ENCODE measurements at places on chromosomes 6 and 20. TPM values are rescaled to one million over a fixed set of nuclear protein-coding genes. Genes with fewer than 3 reads are reported as not detected.

The WFDC12 gene
- total RNA-seq, result not detected

DNA sequence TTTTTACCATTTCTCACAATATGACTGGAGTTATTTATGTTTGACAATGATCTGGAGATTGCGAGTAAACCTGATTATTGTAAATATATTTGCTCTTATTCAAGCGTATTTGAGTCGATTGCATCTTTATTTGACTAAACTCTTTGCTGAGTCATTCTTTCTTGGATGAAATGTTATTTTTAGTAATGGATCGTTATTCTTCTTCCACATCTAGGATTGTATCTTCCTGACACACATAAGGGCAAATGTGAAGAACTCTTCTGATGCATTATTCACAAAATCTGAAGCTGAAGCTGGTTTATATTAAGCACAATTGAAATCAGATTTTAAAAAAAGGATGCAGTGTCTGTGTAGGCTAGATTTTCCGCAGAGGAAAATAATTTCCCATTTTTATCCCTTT is 68.2 kb downstream of the SEL1L2 start:
- no peak for DNase-seq
- no peak overlapping the region for H3K27ac ChIP-seq
- no peak overlapping the region for H3K4me3 ChIP-seq
- H3K36me3 ChIP-seq, result no peaks in the 10 kb centered on the region
- no peaks in the 10 kb centered on the region for H3K4me1 ChIP-seq
- no peaks in the 10 kb centered on the region for H3K27me3 ChIP-seq

GRCh38 chr6:31531771-31532643 is 3.2 kb downstream of the MCCD1 start:
- no peak for DNase-seq
- no peak overlapping the region for H3K27ac ChIP-seq
- peaks cover 8% of the 10 kb centered on the region for H3K36me3 ChIP-seq
- H3K4me3 ChIP-seq, result no peak overlapping the region
- peaks cover 3% of the 10 kb centered on the region for H3K4me1 ChIP-seq

The MUC21 gene
- total RNA-seq, result not detected

GRCh38 chr6:114218437-114219340 is 124.1 kb downstream of the HS3ST5 start:
- H3K4me1 ChIP-seq, result peaks cover 15% of the 10 kb centered on the region
- no peak overlapping the region for H3K27ac ChIP-seq
- H3K36me3 ChIP-seq, result no peaks in the 10 kb centered on the region

DNA sequence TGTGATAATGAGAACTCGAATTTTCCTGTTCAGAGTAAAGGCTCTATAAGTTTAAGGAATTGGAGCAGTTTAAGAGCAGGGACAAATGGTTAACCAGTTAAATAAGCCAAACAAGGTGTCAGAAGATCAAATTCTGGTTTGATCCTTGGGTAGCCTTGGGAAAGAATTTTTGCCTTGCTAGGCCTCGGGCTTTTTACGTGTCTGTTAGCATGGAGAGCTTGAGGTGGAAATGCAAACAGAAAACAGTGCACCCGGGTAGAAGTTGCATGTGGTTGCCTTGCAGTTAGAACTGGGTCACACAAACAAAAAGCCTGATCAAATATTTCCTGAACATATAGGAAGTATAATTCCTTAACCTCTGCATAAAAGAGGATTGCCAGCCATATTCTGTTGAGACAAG is 58.3 kb downstream of the RIN2 start:
- H3K27me3 ChIP-seq, result peaks cover under 1% of the 10 kb centered on the region
- peaks cover 16% of the 10 kb centered on the region for H3K4me1 ChIP-seq
- peaks cover 6% of the 10 kb centered on the region for H3K36me3 ChIP-seq
- no peak for DNase-seq
- H3K27ac ChIP-seq, result no peak overlapping the region

- peaks cover 7% of the 10 kb centered on the region for H3K4me1 ChIP-seq
- no peak for DNase-seq
- no peak within 1 kb of the TSS for H3K27ac ChIP-seq
- no peak within 1 kb of the TSS for H3K4me3 ChIP-seq
- H3K27me3 ChIP-seq, result peaks cover 10% of the 10 kb centered on the region
These were observed at the start of gene HLA-DPB1 for GRCh38 chr6:33075568-33076405. TSS of gene HLA-DPB1 (plus strand) at chr6:33075990. CDS start at chr6:33076042, 52 bp downstream.

DNA sequence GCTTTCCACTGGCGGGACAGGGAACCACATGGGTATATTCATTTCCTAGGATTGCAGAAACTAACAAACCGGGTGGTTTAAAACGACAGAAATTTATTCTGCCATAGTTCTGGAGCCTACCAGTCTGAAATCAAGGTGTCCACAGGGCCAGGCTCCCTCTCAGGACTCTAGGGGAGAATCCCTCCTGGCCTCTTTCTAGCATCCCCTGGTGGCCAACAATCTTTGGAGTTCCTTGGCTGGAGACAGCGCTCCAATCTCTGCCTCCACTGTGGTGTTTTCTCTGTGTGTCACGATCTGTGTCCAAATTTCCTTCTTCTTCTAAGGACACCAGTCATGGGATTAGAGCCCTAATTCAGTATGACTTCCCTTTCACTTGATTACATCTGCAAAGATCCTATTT is 95.0 kb downstream of the SCML4 start:
- no peak overlapping the region for H3K4me3 ChIP-seq
- H3K27me3 ChIP-seq, result no peaks in the 10 kb centered on the region

The NMBR gene
- total RNA-seq, result not detected

- H3K27ac ChIP-seq, result no peak overlapping the region
- H3K36me3 ChIP-seq, result no peaks in the 10 kb centered on the region
- DNase-seq, result no peak
- peaks cover 2% of the 10 kb centered on the region for H3K27me3 ChIP-seq
- no peak overlapping the region for H3K4me3 ChIP-seq
These were observed 28.1 kb upstream of the SOX4 start for GRCh38 chr6:21565431-21565830.

The C20orf96 gene
- 61.1 TPM for total RNA-seq

- DNase-seq, result no peak
- peaks cover 16% of the 10 kb centered on the region for H3K27me3 ChIP-seq
- peak overlapping the region; percentile 74 for H3K4me3 ChIP-seq
- H3K27ac ChIP-seq, result peak overlapping the region; percentile 76
These were observed 2.4 kb downstream of the CMTR1 start for GRCh38 chr6:37435373-37435772.

The HLA-DPA1 gene
- 1.0 TPM for total RNA-seq

DNA sequence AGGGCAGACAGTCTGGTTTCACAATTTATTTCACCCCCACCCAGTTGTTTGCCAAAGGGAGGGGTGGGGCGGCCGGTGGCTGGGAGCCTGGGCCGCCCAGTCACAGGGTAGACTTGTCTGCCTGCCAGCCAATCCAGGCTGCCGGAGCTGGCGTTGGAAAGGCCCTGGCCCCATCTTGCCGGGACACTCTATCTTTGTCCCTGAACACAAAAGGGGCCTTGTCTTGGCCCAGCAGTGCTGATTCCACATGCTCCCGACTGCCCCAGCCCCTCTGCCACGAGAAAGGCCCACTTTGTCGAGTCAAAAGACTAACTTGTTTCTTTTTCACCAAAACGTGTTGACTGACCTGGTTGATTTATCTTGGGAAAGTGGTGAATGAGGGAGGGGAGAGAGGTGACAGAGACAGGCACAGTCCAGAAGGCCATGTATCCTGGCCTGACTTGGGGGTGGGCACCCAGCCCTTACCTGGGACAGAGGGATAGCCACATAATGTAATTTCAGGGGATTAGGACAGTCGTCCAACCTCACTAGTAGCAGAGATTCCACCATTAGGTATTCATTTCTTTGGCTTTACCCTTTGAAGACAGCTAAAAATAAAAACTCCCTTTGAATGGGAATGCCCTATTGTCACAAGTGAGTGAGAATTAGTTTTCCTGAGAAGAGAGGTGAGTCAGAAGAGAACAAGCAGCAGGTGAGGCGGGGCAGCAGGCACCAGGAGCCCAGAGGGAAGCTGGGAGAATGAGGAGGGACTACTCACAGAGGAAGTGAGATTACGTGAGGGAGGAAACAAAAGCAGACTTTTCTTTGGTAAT is 67.0 kb upstream of the SIRPA start:
- no peaks in the 10 kb centered on the region for H3K4me1 ChIP-seq
- no peak for DNase-seq
- H3K36me3 ChIP-seq, result peaks cover 5% of the 10 kb centered on the region

DNA sequence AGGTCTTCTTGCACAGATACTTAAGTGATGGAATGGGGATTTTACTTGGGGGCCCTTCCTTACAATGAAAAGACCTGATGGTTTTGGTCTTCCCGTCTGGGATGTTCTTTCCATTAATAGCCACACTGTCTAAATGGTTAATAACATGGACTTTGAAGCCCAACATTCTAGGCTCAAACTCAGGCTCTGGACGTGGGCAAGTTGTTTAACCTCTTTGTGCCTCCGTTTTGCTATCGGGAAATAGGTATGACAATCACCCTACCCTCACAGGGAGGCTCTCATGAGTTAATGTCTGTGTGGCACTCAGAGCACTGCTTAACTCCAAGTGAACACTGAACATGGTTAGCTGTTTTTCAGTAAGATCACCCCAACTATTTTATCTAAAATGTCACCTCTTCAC is 360.7 kb upstream of the FLRT3 start:
- H3K27me3 ChIP-seq, result peaks cover 2% of the 10 kb centered on the region
- H3K27ac ChIP-seq, result no peak overlapping the region
- DNase-seq, result no peak
- no peaks in the 10 kb centered on the region for H3K36me3 ChIP-seq
- no peak overlapping the region for H3K4me3 ChIP-seq

DNA sequence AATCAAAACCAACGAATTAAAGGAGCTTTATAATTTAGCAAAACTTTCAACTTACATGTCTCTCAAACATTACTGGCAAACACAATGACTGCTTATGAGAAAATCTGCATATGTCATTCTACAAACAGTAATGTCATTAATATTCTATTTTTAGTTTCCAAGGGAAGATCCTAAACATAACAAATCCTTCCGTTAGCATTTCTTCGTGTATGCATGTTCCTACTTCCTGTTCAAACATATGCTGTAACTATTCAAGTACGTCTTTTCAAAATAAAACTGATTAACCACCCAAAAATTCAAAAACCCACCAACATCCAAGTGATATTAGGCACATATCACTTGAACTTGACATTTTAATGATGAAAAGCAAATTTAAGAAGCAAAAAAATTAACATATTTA is 131.3 kb downstream of the HACE1 start:
- peaks cover 3% of the 10 kb centered on the region for H3K4me1 ChIP-seq
- no peak for DNase-seq
- no peaks in the 10 kb centered on the region for H3K36me3 ChIP-seq
- H3K27me3 ChIP-seq, result no peaks in the 10 kb centered on the region

- no peak overlapping the region for H3K27ac ChIP-seq
- H3K27me3 ChIP-seq, result peaks cover 2% of the 10 kb centered on the region
- H3K4me3 ChIP-seq, result no peak overlapping the region
- H3K4me1 ChIP-seq, result no peaks in the 10 kb centered on the region
- no peak for DNase-seq
- peaks cover 5% of the 10 kb centered on the region for H3K36me3 ChIP-seq
These were observed 23.6 kb upstream of the THEMIS start for GRCh38 chr6:127924440-127924839.

DNA sequence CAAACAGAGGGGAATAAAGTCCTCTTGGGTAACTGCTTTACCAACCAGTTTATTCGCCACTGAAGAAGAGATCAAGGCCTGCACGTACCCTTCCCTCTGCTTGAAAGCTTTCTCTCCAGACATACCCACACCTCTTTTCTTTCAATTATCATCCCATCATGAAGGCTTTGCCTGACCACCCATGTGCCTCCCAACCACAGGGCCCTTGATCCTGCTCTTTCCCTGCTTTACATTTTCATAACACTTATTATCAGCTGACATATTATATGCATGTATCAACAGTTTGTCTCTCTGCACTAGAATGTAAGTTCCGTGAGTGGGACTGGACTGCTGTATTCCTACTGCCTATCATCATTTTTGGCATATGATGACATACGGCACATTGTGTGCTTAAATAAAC is 20.9 kb upstream of the RPN2 start:
- DNase-seq, result no peak
- H3K4me3 ChIP-seq, result no peak overlapping the region
- H3K36me3 ChIP-seq, result no peaks in the 10 kb centered on the region
- no peak overlapping the region for H3K27ac ChIP-seq
- no peaks in the 10 kb centered on the region for H3K4me1 ChIP-seq
- peaks cover 2% of the 10 kb centered on the region for H3K27me3 ChIP-seq

GRCh38 chr6:136716917-136717715 is 75.2 kb downstream of the MAP3K5 start:
- no peaks in the 10 kb centered on the region for H3K36me3 ChIP-seq
- no peak for DNase-seq
- no peak overlapping the region for H3K4me3 ChIP-seq
- no peak overlapping the region for H3K27ac ChIP-seq
- no peaks in the 10 kb centered on the region for H3K27me3 ChIP-seq
- no peaks in the 10 kb centered on the region for H3K4me1 ChIP-seq

GRCh38 chr20:4069751-4070150 is 54.4 kb upstream of the RNF24 start:
- peaks cover 16% of the 10 kb centered on the region for H3K4me1 ChIP-seq
- no peak overlapping the region for H3K27ac ChIP-seq
- DNase-seq, result no peak
- H3K27me3 ChIP-seq, result peaks cover 3% of the 10 kb centered on the region

GRCh38 chr20:44394702-44395460 is 39.4 kb downstream of the HNF4A start:
- no peaks in the 10 kb centered on the region for H3K27me3 ChIP-seq
- H3K27ac ChIP-seq, result no peak overlapping the region
- H3K36me3 ChIP-seq, result no peaks in the 10 kb centered on the region
- H3K4me3 ChIP-seq, result no peak overlapping the region

DNA sequence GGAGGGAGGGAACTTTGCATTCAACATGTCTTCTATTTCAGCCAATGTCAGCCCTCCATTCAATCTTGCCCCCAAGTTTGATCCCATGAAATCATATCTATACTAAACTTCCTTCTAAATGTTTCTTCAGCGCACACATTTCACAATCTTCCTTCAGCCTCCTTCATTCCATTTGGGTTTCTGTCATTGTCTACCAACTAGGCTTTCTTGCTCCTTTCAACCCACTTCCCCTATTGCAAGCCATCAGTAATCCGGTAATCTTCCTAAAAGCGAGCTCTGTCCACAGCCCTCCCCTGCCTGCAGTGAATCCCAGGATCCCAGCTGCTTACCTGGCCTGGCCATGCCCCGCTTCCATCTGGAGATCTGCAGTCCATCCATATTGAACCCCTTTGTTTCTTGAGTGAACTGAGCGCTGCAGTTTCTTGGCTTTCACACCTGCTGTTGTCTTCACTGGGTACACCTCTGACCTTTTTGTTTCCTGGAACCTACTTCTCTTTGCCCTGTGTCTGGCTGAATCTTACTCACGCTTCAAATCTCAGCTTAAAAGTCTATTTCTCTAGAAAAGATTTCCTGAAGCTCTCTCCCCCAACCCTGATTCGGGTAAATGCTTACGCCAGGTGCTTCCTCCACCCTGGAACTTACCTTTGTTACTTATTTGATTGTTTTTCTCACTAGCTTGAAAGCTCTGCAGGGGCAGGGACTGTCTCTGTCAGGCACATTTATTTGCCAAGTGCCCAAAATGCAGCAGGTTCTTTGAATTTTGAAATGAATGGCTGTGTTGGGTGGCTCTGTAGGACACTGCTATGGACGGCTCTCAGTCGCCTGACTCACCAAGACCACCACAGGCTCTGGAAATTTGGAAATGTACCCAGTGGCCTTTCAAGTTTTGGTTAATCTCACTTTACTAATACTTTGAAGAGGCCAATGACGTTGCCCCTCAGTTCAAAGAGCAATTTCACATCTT is 50.3 kb downstream of the ADTRP start:
- no peaks in the 10 kb centered on the region for H3K4me1 ChIP-seq
- no peaks in the 10 kb centered on the region for H3K36me3 ChIP-seq
- no peak overlapping the region for H3K27ac ChIP-seq
- no peak overlapping the region for H3K4me3 ChIP-seq
